Dermis blood vessel endothelial cell (primary cell): ENCODE measurements at places on chromosomes 16 and 17. TPM values are rescaled to one million over a fixed set of nuclear protein-coding genes. Genes with fewer than 3 reads are reported as not detected.

CALB2 gene
- not detected in 2 replicates for total RNA-seq

ACACA gene
- total RNA-seq = 36.6 and 73.2 TPM in 2 replicates

KRT12 gene
- not detected in 2 replicates for total RNA-seq

GRCh38 chr16:75102595-75102994 lies 14.0 kb downstream of the LDHD start:
- DNase-seq = no peak

DNA sequence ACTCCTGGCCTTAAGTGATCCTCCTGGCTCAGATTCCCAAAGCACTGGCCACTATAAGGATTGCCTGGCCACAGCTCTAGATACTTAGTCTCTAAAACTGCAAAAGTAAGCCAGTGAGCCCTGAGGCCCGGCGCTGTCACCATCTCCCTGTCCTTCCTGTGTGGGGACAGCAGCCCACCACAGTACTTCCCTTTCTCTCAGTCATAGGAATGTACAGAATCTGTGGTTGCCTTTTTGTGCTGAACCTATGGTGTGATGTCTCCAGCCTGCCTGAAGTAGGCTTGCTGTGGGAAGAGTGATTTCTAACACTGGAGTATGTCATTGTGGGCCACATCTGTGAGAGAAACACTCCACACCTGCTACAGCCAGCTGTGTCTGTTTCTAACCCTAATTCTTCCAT lies 24.7 kb downstream of the NTAN1 start:
- no peak for DNase-seq
